ENCODE measurements at places on chromosomes 12 and 14.
A peak's percentile ranks its signal among the peaks of the same experiment; 100 is the strongest.

DNA sequence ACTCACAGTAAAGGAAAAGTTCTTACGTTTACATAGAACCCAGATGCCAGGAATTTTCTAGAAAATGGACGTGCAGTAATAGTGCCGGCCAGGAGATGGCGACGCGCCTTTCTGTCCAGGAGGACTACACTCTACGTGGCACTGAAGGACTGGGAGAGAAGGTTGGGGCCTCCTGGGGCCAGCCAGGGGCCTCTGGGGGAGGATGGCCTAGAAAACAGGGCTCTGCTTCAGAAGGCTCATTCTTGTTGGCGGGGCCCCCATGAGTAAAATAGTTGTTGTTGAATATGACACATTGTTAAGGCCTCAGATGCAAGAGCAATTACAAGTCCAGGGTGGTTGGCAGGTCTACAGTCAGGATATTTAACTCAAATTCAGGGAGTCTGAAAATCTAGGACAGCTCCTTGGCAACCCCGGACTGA is 120.1 kb upstream of the MAX start:
- no peaks in the 10 kb centered on the region for H3K27me3 ChIP-seq
- H3K36me3 ChIP-seq, result no peaks in the 10 kb centered on the region
- peak; percentile 35 for DNase-seq
- H3K4me1 ChIP-seq, result peaks cover 8% of the 10 kb centered on the region
- H3K27ac ChIP-seq, result no peak overlapping the region
- no peak overlapping the region for H3K4me3 ChIP-seq

GRCh38 chr14:64945431-64946178 is 3.1 kb upstream of the GPX2 start:
- no peak overlapping the region for H3K27ac ChIP-seq
- peaks cover 5% of the 10 kb centered on the region for H3K4me1 ChIP-seq
- no peak overlapping the region for H3K4me3 ChIP-seq
- DNase-seq, result no peak
- peaks cover 47% of the 10 kb centered on the region for H3K36me3 ChIP-seq

- no peak overlapping the region for H3K4me3 ChIP-seq
- H3K27me3 ChIP-seq, result peaks cover 2% of the 10 kb centered on the region
- H3K27ac ChIP-seq, result no peak overlapping the region
Observed at GRCh38 chr12:93319523-93320050, 58.1 kb upstream of the NUDT4 start.

DNA sequence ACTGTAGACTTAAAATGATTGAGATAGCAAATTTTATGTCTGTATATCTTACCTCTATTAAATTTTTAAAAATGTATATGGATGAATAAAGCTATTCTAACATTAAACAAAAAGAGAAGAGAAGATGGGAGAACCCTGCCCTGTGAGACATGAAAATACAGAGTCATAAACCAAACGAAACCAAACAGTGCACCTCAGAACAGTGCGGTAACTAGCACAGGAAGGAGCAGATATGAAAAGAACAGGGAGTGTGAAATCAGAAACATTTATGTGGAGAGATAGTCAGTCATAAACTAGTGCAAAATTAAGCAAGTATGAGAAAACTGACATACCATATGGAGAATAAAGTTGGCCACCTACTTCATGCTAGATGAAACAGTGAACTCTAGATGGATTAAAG is 135.1 kb downstream of the ERC1 start:
- peak overlapping the region; percentile 44 for H3K27ac ChIP-seq
- H3K36me3 ChIP-seq, result no peaks in the 10 kb centered on the region

- DNase-seq, result peak; percentile 66
- H3K27me3 ChIP-seq, result no peaks in the 10 kb centered on the region
- peaks cover 17% of the 10 kb centered on the region for H3K36me3 ChIP-seq
- peak overlapping the region; percentile 64 for H3K27ac ChIP-seq
Observed at GRCh38 chr14:69151458-69152180, 1.3 kb downstream of the DCAF5 start.

DNA sequence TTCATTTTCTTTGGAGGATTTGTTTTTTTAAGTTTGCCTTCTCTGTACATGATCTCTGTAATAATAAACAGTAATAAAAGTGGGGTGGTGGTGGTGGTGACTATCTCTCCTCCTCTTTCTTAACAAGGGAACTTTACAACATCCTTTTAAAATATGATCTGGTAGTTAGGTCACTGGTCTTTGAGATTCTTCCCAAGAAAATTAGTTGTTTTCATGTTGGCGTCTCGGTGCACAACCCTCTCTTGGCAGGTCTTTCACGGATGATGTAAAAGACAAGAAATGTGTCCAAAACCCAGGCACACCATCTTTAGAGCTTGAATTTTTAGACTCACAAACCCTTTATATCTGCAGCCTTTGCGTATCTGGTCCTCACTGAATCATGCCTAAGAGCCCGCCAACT is 488.5 kb upstream of the TBX3 start:
- no peaks in the 10 kb centered on the region for H3K27me3 ChIP-seq
- no peaks in the 10 kb centered on the region for H3K36me3 ChIP-seq
- H3K4me3 ChIP-seq, result no peak overlapping the region
- H3K4me1 ChIP-seq, result no peaks in the 10 kb centered on the region

DNA sequence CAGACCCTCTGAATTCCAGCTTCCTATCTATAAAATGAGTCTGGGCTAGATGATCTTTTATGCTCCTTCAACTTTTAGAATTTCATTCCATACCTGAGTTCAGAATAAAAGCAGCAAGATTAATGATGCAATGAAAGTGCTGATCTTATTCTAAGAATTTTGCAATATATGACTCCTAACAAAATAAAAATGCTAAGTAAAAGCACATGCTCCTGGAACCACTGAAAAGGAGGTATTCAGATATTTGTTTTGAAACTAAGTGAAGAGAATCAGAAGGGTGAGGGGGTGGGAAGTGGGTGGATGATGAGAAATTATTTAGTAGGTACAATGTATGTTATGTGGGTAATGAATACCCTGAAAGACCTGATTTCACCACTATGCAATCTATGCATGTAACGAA is 216.6 kb downstream of the PTPRO start:
- H3K4me1 ChIP-seq, result peaks cover 3% of the 10 kb centered on the region
- no peak for DNase-seq
- H3K36me3 ChIP-seq, result no peaks in the 10 kb centered on the region

- no peaks in the 10 kb centered on the region for H3K27me3 ChIP-seq
- H3K4me1 ChIP-seq, result no peaks in the 10 kb centered on the region
Observed at GRCh38 chr12:45768194-45768593, 38.7 kb downstream of the ARID2 start.

DNA sequence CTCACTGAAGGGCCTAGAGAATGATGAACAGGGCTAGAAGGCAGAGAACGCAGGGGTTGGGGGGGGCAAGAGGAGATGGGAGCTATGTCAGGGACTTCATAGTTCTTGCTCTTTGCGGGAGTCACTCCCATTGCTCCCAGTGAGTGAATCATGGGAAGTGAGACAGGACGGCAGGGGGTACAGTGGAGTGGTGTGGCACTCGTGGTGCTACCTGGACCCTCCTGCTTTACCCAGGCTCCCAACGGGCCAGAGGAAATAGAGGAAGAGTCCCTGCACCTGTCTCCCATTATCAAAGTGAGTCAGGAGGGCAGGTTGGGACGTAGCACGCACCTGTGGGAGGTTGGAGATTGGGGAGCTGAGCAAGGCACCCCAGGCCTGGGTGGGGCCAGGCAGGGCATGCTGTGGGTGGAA is 1.3 kb upstream of the KRT8 start:
- H3K4me1 ChIP-seq, result no peaks in the 10 kb centered on the region
- H3K36me3 ChIP-seq, result no peaks in the 10 kb centered on the region
- H3K4me3 ChIP-seq, result no peak overlapping the region
- H3K27ac ChIP-seq, result no peak overlapping the region
- no peak for DNase-seq

DNA sequence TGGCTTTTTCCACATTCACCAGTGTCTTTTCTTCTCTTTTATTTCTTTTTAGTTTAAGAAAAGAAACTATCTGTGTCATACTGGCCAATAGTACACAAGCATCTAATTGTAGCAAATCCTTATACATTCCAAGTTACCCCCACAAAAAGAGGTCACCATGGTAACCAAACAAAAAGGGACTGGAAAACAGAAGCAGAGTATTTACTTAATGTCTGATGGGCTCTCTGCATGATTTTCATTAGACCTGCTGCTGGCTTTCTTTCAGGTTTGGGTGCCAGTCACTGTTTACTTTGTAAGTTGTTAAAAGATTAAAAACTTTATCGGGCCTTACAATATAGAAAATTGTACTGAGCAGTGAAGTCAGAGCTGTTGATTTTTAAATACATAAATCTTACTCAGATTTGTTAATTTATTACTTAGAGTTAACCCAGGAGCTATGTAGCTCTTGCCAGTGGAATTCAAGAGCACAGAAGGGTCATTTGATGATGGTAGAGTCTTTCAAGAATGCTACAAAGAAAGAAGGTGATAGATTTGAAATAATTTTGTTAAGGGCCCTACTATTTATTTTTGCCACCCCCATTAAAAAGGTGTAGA is 123.9 kb downstream of the BRMS1L start:
- H3K4me3 ChIP-seq, result no peak overlapping the region
- H3K4me1 ChIP-seq, result no peaks in the 10 kb centered on the region
- no peak overlapping the region for H3K27ac ChIP-seq
- H3K36me3 ChIP-seq, result no peaks in the 10 kb centered on the region
- no peak for DNase-seq

DNA sequence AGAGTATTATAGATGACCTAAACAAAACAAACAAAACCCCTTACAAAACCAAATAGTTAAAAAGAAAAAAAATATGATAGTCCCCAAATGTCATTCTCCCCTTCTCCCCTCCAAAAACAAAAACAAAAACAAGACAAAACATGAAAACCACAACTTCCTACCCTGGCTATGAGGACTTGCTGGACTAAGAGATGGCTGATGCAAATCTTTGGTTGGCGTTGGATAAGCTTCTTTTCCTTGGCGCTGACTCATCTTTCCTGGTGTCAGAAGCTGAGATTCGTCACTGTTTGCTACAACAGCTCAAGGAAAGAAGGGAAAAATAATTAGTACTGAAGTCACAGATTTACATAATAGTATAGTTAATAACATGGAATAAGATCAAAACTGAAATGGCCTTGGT is 102.5 kb upstream of the BBS10 start:
- no peak for DNase-seq
- no peaks in the 10 kb centered on the region for H3K36me3 ChIP-seq
- no peak overlapping the region for H3K4me3 ChIP-seq
- H3K27me3 ChIP-seq, result no peaks in the 10 kb centered on the region
- no peak overlapping the region for H3K27ac ChIP-seq

DNA sequence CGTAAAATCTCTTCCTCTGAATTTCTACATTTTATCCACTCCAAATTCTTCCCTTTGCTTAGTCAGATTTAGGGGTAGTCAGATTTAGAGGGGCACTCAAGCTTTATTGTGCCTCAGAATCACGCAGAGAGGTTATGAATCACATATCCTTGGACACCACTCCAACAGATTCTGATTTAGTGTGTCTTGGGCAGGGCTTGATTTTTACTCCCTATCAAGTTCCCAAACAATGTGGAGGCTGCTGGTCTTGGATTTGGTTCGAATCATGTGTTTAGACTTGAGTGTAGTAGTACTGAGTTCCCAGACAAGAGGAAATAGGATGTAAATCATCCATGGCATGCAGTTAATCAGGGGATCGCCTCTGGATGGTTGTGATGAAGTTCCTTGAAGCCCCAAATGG is 298.1 kb upstream of the CLEC14A start:
- DNase-seq, result no peak
- H3K4me1 ChIP-seq, result no peaks in the 10 kb centered on the region
- H3K4me3 ChIP-seq, result no peak overlapping the region
- no peak overlapping the region for H3K27ac ChIP-seq
- H3K36me3 ChIP-seq, result no peaks in the 10 kb centered on the region
- H3K27me3 ChIP-seq, result no peaks in the 10 kb centered on the region

- H3K36me3 ChIP-seq, result no peaks in the 10 kb centered on the region
- no peak overlapping the region for H3K4me3 ChIP-seq
- H3K27me3 ChIP-seq, result no peaks in the 10 kb centered on the region
- DNase-seq, result no peak
Observed at GRCh38 chr12:38502415-38502814, 185.8 kb downstream of the ALG10B start.

- H3K27ac ChIP-seq, result no peak overlapping the region
- H3K36me3 ChIP-seq, result no peaks in the 10 kb centered on the region
- H3K4me3 ChIP-seq, result no peak overlapping the region
- no peaks in the 10 kb centered on the region for H3K4me1 ChIP-seq
Observed at GRCh38 chr12:84421103-84421502, 491.5 kb downstream of the SLC6A15 start.

GRCh38 chr12:80553316-80553715 is 109.3 kb downstream of the PTPRQ start:
- no peak for DNase-seq
- H3K4me3 ChIP-seq, result no peak overlapping the region
- H3K27ac ChIP-seq, result no peak overlapping the region
- no peaks in the 10 kb centered on the region for H3K36me3 ChIP-seq

- H3K4me1 ChIP-seq, result no peaks in the 10 kb centered on the region
- DNase-seq, result no peak
- no peaks in the 10 kb centered on the region for H3K36me3 ChIP-seq
- H3K27me3 ChIP-seq, result no peaks in the 10 kb centered on the region
- no peak overlapping the region for H3K27ac ChIP-seq
Observed at GRCh38 chr12:105581420-105581819, 250.9 kb downstream of the C12orf75 start.

DNA sequence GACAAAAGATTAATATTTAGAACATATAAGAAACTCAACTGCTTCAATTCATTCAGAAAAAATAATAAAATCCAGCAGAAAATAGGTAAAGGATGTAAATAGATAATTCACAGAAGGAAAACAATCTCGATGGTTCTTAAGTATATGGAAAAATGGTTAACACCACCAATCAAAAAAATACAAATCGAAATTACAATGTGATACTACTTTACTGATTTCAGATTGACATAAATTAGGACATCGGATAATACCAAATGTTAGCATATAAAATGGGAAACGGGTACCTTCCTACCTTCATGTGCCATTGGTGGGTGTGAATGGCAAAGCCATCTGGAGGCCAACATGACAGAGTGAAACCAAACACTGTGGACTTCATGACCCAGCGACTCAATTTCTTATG is 1.6 kb upstream of the PPP4R4 start:
- peaks cover 12% of the 10 kb centered on the region for H3K27me3 ChIP-seq
- H3K27ac ChIP-seq, result no peak overlapping the region

DNA sequence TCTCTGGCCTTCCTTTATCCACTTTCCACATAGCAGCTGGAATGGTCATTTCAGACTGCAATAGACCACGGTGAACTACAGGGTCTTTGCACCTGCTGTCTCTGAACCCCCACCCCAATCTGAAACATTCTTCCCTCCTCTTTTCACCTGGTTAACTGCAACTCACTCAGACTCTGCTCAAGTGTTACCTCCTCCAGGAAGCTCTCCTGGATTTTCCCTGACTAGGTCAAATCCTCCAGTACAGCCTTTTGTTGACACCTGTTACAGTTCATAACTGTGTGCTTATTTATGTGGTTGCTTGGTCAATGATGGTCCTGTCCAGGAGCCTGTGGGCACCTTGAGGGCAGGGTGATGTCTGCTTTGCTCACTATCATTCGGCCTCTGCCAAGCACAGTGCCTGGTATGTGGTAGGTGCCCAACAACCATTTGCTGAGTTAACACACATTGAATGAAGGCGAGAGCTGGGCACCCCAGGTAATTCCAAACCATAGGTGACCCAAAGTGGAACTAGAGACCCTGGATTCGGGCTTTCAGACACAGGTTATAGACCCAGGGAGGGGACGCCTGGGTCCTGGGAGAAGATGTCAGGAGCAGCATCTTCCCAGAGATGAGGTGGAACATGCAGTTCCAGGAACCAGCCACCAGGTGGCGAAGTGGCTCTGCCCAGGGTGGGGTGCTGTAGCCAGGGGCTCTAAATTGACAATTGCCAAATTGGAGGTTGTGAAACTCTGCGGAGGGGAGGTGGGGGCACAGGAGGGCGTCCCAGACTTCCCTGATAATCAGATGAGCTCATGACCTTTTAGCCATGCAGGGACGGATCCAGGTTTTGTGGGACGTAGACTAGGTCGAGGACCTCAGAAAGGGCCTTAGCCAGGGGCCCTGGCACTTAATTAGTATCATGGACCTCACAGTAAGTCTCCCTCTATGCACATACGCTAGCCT is 28.1 kb downstream of the TRPV4 start:
- H3K4me1 ChIP-seq, result peaks cover 5% of the 10 kb centered on the region
- H3K27ac ChIP-seq, result no peak overlapping the region
- no peak overlapping the region for H3K4me3 ChIP-seq

Data from T-cell (primary cell).